ENCODE measurements at places on chromosomes 6 and 20. TPM values are rescaled to one million over a fixed set of nuclear protein-coding genes. Genes with fewer than 3 reads are reported as not detected.

The KHDRBS2 gene
- polyA plus RNA-seq: 11.1 TPM

DNA sequence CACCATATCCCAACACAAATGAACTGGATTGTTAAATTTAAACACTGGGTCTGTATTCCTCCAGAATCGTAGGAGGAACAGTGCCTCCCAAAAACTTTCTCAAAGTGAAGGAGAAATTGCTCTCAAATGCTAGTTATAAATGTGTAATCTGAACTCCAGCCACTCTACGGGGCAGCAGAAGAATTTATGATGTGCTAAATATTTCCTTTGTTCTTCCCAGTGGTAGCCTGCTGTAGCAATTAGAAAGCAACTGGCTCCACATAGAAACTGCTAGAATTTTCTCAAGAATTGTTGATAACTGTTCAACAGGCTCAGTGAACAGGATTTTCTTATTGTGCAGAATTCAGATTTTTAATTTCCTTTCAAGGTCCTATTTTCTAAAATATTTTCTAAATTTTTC lies 49.8 kb upstream of the EYA4 start:
- DNase-seq: no peak

The ARG1 gene
- 0.76 TPM for polyA plus RNA-seq

GRCh38 chr20:41902346-41902745 lies 284.2 kb upstream of the CHD6 start:
- no peak for DNase-seq

The KIF25 gene
- polyA plus RNA-seq: 13.3 TPM

DNA sequence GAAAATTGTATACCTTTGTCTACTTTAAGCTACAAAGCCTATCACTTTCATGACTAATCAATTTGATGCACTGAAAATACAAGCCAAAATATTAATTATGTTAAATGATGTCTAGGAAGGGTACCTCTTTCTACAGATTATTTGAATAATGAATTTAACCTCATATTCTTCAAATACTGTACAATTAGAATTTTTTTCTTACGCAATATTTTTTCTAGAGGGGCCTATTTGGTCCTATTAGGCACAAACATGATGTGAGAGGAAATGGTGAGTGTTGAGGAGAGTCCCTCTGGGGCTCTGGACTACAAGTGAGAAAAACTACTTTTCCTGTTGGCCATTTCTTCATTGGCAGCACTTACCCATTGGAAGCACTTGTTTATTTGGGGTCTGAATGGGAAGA lies 5.4 kb downstream of the DCDC2 start:
- no peak for DNase-seq

The SLC35D3 gene
- polyA plus RNA-seq: 1.1 TPM

DNA sequence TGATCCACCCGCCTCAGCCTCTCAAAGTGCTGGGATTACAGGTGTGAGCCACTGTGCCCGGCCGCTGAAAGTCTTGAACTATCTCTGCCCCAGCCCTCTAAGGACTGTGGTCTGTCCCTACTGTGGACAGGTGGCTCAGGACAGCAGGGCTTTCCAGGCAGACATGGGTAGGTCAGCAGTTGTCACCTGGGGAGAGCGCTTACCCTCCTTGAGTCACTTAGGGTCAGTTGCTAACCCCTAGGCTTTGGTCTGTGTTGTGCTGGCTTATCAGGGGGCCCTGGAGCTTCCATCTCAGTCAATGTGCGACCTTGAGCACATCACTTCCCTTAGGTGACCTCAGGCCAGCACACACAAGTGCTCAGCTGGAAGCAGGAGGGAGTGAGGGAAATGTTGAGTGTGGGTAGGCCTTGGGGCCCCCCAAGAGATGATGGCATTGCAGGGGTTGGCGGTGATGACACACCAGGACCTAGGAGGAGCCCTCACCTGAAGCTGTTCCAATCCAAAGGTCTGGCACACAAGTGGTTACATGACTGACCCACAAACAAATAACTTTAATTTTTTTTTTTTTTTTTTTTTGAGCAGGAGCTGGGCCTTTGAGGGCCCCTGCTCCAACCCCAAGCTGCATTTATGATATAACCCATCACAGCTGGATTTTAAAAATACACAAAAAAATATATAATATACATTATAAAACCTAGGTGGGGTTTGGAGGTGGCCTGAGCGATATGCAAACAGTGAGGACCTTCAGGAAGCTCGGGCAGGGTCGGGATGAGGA lies 5.1 kb downstream of the RPL10A start:
- no peak for DNase-seq

Measured in right lung (tissue), 10 donors.